Activated T-helper 1 cell treated with anti-CD3 and anti-CD28 coated beads, Interleukin-12 subunit alpha, Interleukin-12 subunit beta, Interleukin-2, Interleukin-4 antibody, amounts not matched to agents 30 ng/mL and 10 ng/mL and 1 ng/mL, durations not matched to agents 14 hours and 24 hours and 36 hours (primary cell): ENCODE measurements at places on chromosomes 11 and 22. TPM values are rescaled to one million over a fixed set of nuclear protein-coding genes. Genes with fewer than 3 reads are reported as not detected.

DNA sequence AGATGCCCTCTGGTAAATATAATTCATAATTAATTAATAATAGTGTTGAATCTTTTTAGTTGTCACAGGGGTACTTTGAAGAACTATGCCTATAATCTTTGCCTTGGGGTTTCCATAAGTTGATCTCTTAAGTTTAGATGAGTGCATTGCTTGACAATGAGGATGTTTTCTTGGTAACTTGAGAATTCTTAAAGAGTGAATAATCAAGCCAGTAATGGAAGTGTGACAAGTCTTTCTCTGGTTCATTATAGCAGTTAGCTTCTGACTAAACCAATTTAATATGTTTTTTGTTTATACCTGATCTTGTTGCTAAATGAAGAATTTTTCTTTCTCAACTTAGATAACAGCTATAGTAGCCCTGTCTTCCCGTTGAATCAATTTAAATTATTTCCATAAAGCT, 46.2 kb downstream of the ATXN10 start:
- no peak for DNase-seq

GRCh38 chr22:35170716-35171697, 86.3 kb upstream of the HMGXB4 start:
- DNase-seq: no peak

DNA sequence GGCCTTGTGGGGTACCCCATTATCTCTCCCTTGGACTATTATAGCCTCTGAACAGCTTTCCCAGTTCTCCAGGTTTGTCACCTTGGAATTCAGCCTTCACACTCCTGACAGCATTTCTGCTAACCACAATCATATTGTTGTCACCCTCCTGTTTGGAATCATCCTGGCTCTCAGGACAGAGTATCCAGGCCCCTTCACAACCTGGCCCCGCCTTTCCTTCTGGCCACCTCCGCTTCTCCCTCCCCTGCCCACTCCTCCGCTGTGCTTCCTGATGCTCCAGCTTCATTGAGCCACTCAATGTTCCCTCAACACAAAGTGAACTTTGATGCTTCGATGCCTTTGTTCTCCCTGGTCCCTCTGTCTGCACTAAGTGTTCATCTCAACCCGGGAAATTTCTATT, 3.1 kb downstream of the GPR83 start:
- DNase-seq: no peak

DNA sequence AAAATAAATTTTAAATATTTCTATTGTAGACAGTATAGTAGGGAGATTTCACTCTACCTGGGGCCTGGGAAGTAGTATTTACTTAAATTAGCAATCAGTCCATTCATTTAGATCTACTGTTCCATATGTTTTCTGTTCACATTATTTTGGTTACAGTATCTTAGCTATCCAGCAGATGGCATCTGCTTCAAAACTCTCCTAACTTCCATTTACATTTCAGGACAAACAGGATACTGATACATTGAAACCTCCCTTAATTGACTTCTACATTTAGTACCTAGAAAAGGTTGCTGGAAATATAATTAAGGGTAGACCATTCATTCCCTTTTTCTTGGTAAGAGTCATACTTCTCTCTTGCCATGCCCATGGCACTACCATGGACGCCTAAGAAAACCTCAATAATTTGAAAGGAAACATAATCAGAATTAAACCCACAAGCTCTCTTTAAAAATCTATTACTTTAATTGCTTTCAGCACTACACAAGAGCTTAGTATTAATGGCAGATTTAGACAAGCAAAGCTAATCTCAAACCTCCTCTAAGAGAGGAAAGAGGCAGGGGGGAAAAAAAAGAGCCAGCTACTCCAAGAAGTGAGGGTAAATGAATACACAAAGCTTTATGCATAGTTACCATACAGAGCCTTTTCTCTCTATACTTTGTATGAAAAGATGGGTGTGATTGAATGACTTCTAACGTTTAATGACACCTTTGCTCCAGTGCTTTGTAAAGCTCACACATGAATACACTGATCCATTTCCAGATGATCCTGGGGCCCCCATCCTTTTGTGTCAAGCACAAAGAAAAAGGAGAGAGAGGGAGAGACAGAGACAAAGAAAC, 131.2 kb upstream of the MTMR2 start:
- DNase-seq: no peak

GRCh38 chr11:15500643-15501042, 385.9 kb downstream of the INSC start:
- DNase-seq: no peak

DNA sequence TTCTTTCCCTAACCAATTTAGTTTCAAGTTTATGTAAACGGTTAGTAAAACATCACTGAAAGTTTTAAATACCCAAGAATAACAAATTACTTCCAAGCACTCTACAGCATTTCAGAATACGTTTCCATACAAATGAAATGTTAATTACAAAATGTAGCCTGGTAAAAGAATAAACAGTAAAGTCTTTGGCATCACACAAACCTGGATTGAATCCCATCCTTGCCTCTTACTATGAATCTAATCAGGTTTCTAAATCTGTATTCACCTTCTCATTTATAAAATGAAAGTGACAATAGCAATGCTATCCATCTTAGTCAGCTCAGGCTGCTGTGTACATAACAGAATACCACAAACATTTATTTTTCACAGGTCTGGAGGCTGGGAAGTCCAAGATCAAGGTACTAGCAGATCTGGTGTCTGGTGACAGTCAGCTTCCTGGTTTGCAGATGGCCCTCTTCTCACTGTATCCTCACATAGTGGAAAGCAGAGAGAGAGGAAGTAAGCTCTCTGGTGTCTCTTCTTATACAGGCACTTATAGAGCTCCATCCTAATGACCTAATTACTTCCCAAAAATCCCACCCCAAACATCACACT, 19.2 kb downstream of the FAM168A start:
- DNase-seq: no peak

DNA sequence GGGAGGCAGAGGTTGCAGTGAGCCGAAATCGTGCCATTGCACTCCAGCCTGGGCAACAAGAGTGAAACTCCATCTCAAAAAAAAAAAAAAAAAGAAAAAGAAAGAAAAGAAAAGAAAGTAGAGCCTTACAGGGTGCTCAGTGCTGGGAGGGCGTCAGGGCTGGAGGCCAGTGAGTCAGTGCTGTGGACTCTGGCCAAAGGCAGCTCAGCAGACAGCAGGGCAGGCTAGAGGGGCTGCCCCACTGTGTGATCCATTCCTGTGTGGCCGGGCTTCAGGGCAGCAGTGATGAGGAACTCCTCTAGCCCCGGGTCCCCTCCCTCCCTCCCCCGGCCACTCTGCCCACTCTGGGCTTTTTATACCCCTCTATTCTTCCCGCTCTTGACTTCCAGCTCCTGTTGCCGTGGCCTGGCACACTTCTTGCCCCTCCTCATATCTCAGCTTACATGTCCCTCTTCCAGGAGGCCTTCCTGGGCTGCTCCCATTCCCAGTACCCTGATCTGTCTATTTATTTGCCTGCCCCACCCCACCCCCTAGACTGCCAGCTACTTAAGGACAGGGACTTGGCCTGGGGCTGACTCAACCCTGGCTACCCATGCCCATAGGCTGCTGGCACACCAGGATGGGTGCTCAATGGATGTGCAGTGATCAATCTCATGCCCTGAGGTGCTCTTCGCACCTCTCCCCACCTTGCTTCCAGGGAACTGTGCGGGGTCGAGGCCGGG, 10.1 kb downstream of the SYT12 start:
- DNase-seq: no peak

DNA sequence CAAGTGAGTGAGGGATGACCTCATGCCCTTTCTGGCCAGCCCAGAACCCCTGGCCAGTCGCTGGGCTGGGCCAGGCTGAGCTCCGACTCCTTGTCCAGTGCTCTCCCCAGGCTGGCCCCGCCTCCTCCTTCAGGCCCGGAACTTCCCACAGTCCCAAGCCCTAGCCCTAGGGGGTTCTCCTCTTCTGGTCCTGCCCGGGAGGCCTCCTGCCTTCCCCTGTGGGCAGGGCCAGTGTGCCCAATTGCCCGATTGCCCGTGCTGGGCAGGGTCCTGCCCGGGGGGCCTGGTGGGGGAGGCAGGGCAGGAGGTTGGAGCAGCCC, 4.2 kb downstream of the TCIRG1 start:
- no peak for DNase-seq

- DNase-seq: no peak
Measured at GRCh38 chr11:65611758-65612603, 2.0 kb downstream of the MAP3K11 start.

DNA sequence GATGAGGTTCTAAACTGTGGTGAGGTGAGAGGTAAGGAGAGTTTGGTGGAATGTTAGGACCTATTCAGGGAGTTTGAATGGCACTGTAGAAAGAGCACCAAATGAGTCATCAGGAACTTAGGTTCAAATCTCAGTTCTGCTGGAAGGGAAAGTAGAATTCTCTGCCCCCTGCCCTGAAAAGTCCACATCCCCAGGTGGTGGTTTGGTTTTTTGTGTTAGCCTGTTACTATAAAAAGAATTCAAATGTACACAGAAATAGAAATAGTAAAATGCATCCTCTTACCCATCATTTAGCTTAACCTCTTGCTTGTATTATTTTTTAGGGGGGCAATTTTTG, 20.2 kb downstream of the PPFIBP2 start:
- DNase-seq: no peak

The HTR3A gene
- total RNA-seq: not detected in 2 replicates

The CEP126 gene
- total RNA-seq: 0.41 and 1.2 TPM in 2 replicates
